ENCODE measurements at places on chromosomes 4 and X.

GRCh38 chrX:17878028-17878670 lies 17.1 kb upstream of the RAI2 start:
- no peak for DNase-seq

GRCh38 chr4:25913056-25913850 lies 767 bp upstream of the SMIM20 start:
- no peak for DNase-seq

- DNase-seq: no peak
Measured at GRCh38 chr4:141009931-141010330, 123.3 kb downstream of the RNF150 start.

GRCh38 chrX:20361890-20362262 lies 95.2 kb upstream of the RPS6KA3 start:
- no peak for DNase-seq

DNA sequence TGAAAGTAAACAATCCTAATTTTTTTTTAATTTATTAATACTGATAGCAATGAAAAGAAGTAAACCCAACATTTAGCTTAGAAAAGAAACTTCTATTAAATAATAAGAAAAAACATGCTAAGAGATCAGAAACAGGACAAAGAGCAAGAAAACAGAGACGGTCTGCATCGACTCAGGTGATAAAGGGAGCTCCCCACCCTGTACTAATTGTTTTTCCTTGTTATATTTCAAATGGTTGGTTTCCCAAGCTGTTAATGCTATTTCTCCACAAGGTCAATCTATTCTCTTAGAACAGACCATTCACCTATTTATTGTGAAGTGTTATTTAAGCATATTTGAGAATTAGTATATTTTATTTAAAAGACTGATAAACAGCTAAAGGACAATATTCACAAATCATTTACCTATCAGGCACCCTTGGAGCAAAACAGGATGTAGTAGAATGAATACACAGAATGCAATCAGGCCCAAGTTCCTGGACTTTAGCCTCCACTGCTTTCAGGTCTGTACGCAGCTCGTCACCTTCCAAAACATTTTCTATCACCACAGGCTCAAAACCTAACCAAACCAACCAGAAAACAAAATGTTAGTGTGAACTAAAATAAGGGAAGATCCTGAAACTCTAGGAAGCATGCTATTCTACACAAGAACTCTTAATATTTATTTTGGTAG lies 5.5 kb downstream of the SEPSECS start:
- DNase-seq: no peak

DNA sequence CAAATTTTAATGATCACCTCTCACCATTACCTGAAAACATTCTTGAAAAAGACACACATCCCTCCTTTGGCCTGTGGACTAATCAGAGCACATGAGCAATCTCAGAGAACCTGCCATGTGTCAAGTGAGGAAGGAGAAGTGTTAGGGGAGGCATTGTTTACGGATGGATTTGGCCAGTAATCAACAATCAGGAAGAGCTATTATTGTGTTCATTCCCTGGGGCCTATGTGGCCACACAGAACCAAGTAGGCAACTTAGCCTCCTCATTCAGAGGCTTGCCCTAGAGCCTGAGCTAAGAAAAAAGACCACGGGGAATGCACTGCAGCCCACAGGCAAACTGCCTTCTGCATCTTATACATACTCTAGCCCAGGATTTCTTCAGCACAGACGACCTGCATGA lies 40.6 kb upstream of the DOCK11 start:
- DNase-seq: no peak

- no peak for DNase-seq
Measured at GRCh38 chrX:118802857-118803256, 20.8 kb upstream of the ZCCHC12 start.

GRCh38 chr4:86401826-86402225 lies 42.0 kb upstream of the MAPK10 start:
- DNase-seq: no peak

DNA sequence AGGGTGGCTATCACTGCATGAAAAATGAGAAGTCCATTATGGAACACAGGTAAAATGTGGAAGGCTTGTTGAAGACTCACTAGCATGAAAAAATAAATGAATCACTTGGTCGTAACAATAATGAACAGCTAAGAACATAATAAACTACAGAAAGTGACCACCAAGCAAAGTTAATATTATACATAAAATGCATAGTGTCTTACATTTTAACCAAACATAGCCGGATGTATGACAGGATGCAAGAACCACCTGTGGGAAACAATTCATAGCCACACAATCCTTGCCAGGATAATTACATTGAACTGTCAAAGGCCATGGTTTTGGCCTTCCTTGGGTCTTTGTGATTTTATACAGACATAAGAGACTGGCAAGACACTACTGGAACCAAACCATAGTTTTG lies 81.9 kb upstream of the ATXN3L start:
- no peak for DNase-seq
